ENCODE measurements at places on chromosomes 1 and 21. TPM values are rescaled to one million over a fixed set of nuclear protein-coding genes. Genes with fewer than 3 reads are reported as not detected.

Gene AGT
- total RNA-seq, result not detected

Gene CACNA1S
- not detected for total RNA-seq

Gene IL22RA1
- 0.09 TPM for total RNA-seq

Gene MRPL39
- total RNA-seq, result 46.3 TPM

Gene TGFB2
- 1.6 TPM for total RNA-seq

Gene UTS2
- 5.9 TPM for total RNA-seq

Gene SWT1
- 4.9 TPM for total RNA-seq

Gene POU3F1
- 6.2 TPM for total RNA-seq

Gene KCNQ4
- 0.27 TPM for total RNA-seq

Gene OLFML3
- total RNA-seq, result 0.29 TPM

Gene KRTAP19-1
- not detected for total RNA-seq

Gene ILDR2
- 1.2 TPM for total RNA-seq

Gene USH2A
- not detected for total RNA-seq

GRCh38 chr1:184113251-184113650, 61.7 kb downstream of the TSEN15 start:
- H3K36me3 ChIP-seq, result no peaks in the 10 kb centered on the region
- DNase-seq, result no peak
- no peak overlapping the region for H3K4me3 ChIP-seq
- peaks cover 5% of the 10 kb centered on the region for H3K4me1 ChIP-seq

GRCh38 chr1:173113015-173113741, 62.4 kb upstream of the TNFSF18 start:
- no peaks in the 10 kb centered on the region for H3K36me3 ChIP-seq
- no peaks in the 10 kb centered on the region for H3K27me3 ChIP-seq
- H3K27ac ChIP-seq, result peak overlapping the region; percentile 74
- H3K4me3 ChIP-seq, result no peak overlapping the region
- no peak for DNase-seq

- peaks cover 58% of the 10 kb centered on the region for H3K4me1 ChIP-seq
- H3K36me3 ChIP-seq, result no peaks in the 10 kb centered on the region
- no peak for DNase-seq
- no peak overlapping the region for H3K4me3 ChIP-seq
- H3K27me3 ChIP-seq, result peaks cover 6% of the 10 kb centered on the region
Measured at GRCh38 chr21:42468491-42469131, 27.4 kb downstream of the RSPH1 start.

DNA sequence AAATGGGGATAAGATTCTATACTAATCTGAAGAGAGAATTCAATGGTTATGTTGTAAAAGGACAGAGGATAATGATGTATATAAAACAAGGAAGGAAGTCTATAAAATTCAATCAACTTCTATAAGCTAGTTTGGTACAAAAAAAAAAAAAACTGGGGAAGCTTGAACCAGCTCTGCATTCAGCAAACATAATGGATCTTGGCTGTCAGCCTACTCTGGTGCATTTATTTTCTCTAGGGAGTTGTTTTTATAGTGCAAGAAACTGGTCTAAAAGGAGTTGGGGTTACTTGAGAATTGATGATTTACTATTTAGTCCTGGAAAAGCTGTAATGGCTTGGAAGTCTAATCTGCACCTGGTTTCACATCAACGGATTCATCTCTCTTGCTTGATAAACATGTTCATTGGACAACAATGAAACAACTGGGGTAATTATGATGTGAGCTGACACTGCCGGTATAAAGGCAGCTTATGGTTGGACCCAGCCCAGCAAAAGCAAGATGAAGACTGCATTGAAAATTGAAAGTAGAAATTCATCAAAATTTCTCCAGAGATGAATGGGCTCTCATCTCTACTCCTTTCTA, 199.4 kb upstream of the NRIP1 start:
- H3K4me3 ChIP-seq, result no peak overlapping the region
- no peaks in the 10 kb centered on the region for H3K36me3 ChIP-seq
- DNase-seq, result no peak
- H3K27ac ChIP-seq, result no peak overlapping the region

GRCh38 chr1:211640301-211640630, 35.2 kb downstream of the NEK2 start:
- H3K27me3 ChIP-seq, result peaks cover 10% of the 10 kb centered on the region
- DNase-seq, result no peak
- no peak overlapping the region for H3K27ac ChIP-seq
- H3K4me1 ChIP-seq, result no peaks in the 10 kb centered on the region

- H3K4me1 ChIP-seq, result peaks cover 12% of the 10 kb centered on the region
- no peak for DNase-seq
- no peak overlapping the region for H3K4me3 ChIP-seq
- no peak overlapping the region for H3K27ac ChIP-seq
Measured at GRCh38 chr21:36706951-36707762, 8.2 kb downstream of the SIM2 start.

- peaks cover 43% of the 10 kb centered on the region for H3K27me3 ChIP-seq
- peaks cover 7% of the 10 kb centered on the region for H3K36me3 ChIP-seq
- H3K27ac ChIP-seq, result no peak overlapping the region
- no peak for DNase-seq
- peaks cover 38% of the 10 kb centered on the region for H3K4me1 ChIP-seq
Measured at GRCh38 chr1:61079898-61080336, 2.4 kb upstream of the NFIA start.

- H3K27me3 ChIP-seq, result peaks cover 62% of the 10 kb centered on the region
- H3K4me3 ChIP-seq, result peak overlapping the region; percentile 77
- H3K27ac ChIP-seq, result no peak overlapping the region
- peaks cover 18% of the 10 kb centered on the region for H3K4me1 ChIP-seq
- DNase-seq, result no peak
Measured at GRCh38 chr1:229430761-229431283, 3.1 kb downstream of the ACTA1 start.

- H3K27me3 ChIP-seq, result no peaks in the 10 kb centered on the region
- peak overlapping the region; percentile 92 for H3K27ac ChIP-seq
- H3K4me3 ChIP-seq, result peak overlapping the region; percentile 84
- H3K36me3 ChIP-seq, result no peaks in the 10 kb centered on the region
- DNase-seq, result no peak
- H3K4me1 ChIP-seq, result peaks cover 48% of the 10 kb centered on the region
Measured at GRCh38 chr1:193540511-193540910, 354.1 kb upstream of the B3GALT2 start.

- DNase-seq, result no peak
- H3K27ac ChIP-seq, result no peak overlapping the region
- H3K4me1 ChIP-seq, result peaks cover 22% of the 10 kb centered on the region
- peaks cover 3% of the 10 kb centered on the region for H3K36me3 ChIP-seq
- no peak overlapping the region for H3K4me3 ChIP-seq
Measured at GRCh38 chr1:246510147-246511030, 3.3 kb upstream of the SMYD3 start.

DNA sequence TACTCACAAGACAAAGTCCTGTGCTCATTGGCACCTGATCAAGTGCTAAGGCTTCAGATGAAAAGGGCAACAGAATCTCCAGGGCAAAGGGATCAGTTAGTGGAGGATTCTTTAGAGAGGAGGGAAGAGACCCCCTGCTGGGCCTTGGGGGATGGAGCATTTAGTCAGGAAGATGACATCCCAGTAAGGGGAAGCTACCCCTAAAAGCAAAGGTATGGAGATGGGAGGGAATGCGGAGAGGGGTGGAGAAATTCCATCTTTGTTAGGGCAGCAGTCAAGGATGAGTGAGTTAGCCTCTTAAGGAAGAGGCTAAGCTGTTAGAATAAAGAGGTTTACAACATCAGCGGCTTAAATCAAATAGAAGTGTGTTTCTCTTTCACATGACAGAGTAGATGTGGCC, 67.4 kb downstream of the ST6GALNAC3 start:
- no peaks in the 10 kb centered on the region for H3K36me3 ChIP-seq
- H3K4me3 ChIP-seq, result no peak overlapping the region
- H3K27ac ChIP-seq, result no peak overlapping the region
- peaks cover 5% of the 10 kb centered on the region for H3K4me1 ChIP-seq

DNA sequence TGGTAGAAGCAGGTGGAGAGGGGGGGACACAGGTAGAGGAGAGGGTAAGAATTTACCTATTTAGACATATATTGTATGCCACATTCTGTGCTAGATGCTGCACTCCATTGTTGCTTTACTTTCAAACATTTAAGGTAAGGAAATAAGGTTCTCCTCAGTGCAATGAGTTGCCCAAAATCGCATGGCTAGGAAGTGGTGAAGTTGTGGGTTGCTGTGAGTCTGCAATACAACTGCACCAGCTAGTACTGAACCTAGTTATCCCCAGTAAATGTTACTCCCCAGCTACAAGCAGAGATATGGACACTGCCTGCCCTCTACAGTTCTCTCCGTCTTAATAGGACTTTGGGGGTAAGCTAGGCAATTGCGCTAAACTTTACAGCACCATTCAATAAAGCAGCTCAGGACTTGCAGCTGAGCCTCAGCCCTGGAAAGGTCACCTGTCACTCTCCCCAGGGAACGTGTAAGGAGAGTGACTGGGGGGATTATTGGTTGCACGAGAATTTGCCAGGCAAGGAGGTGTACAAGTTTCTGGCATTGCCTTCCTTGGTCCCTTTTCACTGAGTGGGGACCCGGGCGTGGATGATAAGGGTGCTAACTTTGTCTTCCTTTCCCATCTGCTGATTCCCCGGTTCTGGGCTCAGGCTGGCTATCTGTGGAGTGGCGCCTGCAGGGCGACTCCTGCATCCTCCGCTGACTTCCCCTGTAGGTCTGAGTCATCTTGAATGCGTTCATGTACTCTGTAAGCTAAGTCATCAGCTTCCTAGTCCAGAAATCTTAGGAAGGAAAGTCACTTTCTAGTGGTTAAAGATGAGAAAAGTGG, 71.3 kb upstream of the CNTN2 start:
- no peak overlapping the region for H3K27ac ChIP-seq
- H3K4me1 ChIP-seq, result peaks cover 3% of the 10 kb centered on the region
- H3K4me3 ChIP-seq, result no peak overlapping the region
- peaks cover 24% of the 10 kb centered on the region for H3K27me3 ChIP-seq
- H3K36me3 ChIP-seq, result no peaks in the 10 kb centered on the region
- no peak for DNase-seq

DNA sequence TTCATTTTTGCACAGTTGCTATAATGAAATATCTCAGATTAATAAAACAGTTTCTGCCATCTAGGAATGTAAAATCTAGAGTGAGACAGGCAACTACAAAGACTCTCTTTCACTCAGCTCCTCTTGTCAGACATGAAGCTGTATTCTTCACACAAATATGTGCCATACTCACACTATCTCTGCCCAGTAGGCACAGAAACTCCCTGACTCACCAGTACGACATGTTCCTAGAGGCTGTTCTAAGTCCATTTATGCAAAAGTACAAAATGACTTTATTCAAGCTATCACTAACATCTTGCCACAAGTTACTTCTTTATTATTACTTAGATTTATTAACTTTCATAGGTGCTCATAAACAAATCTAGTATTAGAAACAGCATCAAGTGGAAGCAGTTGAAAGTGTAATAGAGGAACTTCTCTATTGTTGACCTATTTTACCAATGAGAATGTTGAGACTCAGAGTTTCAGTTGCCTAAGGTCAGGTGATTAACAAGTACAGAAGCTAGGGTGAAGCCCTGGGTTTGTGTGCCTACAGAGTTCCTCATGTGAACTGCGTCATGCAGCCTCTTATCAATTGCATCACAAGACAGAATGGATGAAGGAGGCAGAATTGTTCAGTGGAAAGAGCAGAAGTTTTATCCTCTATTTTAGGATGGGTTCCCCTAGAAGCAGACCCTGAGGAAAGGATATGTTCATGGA, 98.9 kb downstream of the RGS2 start:
- no peak overlapping the region for H3K4me3 ChIP-seq
- no peaks in the 10 kb centered on the region for H3K36me3 ChIP-seq
- no peak for DNase-seq
- H3K27me3 ChIP-seq, result no peaks in the 10 kb centered on the region
- H3K4me1 ChIP-seq, result peaks cover 5% of the 10 kb centered on the region
- no peak overlapping the region for H3K27ac ChIP-seq

- no peak overlapping the region for H3K4me3 ChIP-seq
- no peak for DNase-seq
- no peak overlapping the region for H3K27ac ChIP-seq
- H3K36me3 ChIP-seq, result no peaks in the 10 kb centered on the region
Measured at GRCh38 chr1:65177457-65177856, 29.5 kb downstream of the AK4 start.

DNA sequence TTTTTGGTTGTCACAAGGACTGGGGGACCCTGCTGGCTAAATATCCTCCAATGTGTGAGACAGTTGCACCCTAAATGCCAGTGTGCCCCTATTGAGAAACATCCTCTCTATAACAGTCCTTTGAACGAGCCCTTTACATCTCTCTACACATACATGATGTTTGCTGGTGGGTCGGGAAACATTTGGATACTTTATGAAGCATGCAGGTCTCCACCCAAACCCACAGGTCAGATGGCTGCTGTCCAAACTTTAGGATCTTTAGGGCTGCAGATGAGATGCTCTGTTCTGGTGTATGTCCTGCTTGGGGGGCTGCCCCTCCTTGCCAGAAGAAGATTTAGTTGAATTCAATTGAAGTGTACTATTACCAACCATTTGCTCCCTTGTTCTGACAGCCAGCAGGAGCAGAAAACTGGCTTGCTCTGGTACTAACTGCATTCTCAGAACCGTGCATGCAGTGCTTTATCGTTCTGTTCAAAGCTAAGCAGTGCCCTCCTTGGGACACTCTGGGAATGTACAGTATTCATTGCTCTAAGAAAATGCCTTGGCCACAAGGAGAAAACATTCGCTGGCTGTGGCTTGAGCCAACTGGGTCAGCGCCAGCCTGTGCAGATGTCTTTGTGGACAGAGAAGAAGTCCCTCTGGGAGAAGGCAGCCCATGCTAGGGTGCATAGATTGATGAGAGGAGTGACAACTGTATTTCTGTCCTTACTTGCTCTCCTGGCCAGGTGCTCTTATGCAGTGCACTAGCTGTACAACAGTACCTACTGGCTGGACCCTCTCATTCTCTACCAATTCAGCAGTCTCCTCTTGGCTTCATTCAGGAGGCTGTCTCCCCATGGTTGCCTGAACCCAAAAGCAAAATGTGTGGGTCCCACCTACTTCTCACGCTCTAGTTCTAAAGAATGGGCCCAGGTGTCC, 61.4 kb upstream of the DIRAS3 start:
- peaks cover 7% of the 10 kb centered on the region for H3K27me3 ChIP-seq
- H3K36me3 ChIP-seq, result no peaks in the 10 kb centered on the region
- no peak overlapping the region for H3K4me3 ChIP-seq
- no peak for DNase-seq
- H3K27ac ChIP-seq, result no peak overlapping the region
- H3K4me1 ChIP-seq, result no peaks in the 10 kb centered on the region

- H3K27me3 ChIP-seq, result no peaks in the 10 kb centered on the region
- no peak overlapping the region for H3K4me3 ChIP-seq
- peaks cover 19% of the 10 kb centered on the region for H3K36me3 ChIP-seq
- DNase-seq, result no peak
- no peaks in the 10 kb centered on the region for H3K4me1 ChIP-seq
Measured at GRCh38 chr1:9352377-9353134, 59.9 kb downstream of the SPSB1 start.

- H3K27ac ChIP-seq, result no peak overlapping the region
- H3K4me1 ChIP-seq, result no peaks in the 10 kb centered on the region
- DNase-seq, result no peak
- H3K27me3 ChIP-seq, result no peaks in the 10 kb centered on the region
Measured at GRCh38 chr1:96236156-96236739, 485.3 kb upstream of the PTBP2 start.

DNA sequence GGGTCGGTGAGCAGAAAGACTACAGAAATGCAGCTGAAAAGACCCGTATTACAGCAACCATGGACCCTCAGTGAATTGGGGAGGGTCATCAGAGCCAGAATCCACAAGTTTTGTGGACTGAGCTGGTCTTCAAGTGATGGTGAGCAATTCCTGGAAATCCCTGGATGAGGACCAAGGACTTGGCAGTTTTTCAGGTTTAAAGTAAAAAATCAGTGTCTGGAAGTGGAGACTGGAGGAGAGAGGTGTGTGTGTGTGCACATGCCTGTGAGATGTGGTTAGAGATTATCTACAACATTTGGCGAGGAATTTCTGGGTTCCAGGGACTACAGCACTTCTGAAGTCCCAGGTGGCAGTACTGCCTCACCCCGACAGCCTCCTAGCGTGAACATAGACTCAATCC, 56.4 kb downstream of the KIRREL1 start:
- DNase-seq, result no peak
- H3K4me1 ChIP-seq, result no peaks in the 10 kb centered on the region
- no peaks in the 10 kb centered on the region for H3K36me3 ChIP-seq
- peaks cover 21% of the 10 kb centered on the region for H3K27me3 ChIP-seq
- no peak overlapping the region for H3K4me3 ChIP-seq

Data from activated B cell treated with CpG ODN at 0.5 μM for 24 hours (primary cell).